ENCODE measurements at places on chromosomes 6 and 20. TPM values are rescaled to one million over a fixed set of nuclear protein-coding genes. Genes with fewer than 3 reads are reported as not detected.

- no peak for DNase-seq
Observed at GRCh38 chr6:96116674-96117073, 100.9 kb downstream of the FUT9 start.

Gene SIRPB2
- 1.2 TPM for total RNA-seq

Gene TFAP2D
- not detected for total RNA-seq

- DNase-seq = no peak
Observed at GRCh38 chr6:14783594-14783993, 462.3 kb upstream of the JARID2 start.

DNA sequence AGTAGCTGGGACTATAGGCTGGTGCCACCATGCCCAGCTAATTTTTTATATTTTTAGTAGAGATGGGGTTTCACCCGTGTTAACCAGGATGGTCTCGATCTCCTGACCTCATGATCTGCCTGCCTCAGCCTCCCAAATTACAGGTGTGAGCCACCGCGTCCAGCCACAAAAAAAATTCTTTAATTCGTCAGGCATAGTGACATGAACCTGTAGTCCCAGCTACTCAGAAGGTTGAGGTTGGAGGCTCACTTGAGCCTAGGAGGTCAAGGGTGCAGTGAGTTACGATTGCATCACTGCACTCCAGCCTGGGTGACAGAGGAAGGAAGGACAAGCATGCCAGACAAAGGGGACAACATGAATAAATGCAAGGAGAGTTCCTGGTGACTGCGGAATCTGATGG, 19.5 kb upstream of the ASXL1 start:
- no peak for DNase-seq

Gene WASF1
- 2.1 TPM for total RNA-seq

Gene CDH4
- 0.61 TPM for total RNA-seq

- DNase-seq = no peak
Observed at GRCh38 chr6:157832250-157832967, 9.4 kb downstream of the SNX9 start.
